RCC 7860 (cell line): ENCODE measurements at places on chromosomes 13 and 19.

DNA sequence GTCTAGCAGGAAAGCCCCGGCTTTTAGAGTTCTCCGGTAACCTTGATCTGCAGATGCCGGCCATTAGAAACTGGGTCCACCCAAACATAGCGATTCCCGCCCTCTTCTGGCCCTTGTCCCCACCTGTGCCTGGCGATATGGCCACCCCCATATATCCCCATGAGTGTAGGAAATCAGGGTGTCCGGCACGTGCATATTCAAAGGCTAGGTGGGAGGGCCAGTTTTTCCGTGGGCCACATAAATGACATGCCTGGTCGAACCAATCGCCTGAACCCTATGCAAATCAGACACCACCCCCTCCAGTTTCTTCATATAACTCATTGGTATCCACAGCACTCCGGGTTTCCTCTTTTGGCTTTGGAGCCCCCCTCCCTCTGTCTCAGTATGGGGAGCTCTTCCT lies 37.4 kb downstream of the ERICH4 start:
- DNase-seq, result no peak

GRCh38 chr19:38869160-38869835 lies 8.8 kb downstream of the RINL start:
- DNase-seq, result no peak

- no peak for DNase-seq
These were observed 6.2 kb downstream of the NDUFA11 start for GRCh38 chr19:5897189-5897969.

DNA sequence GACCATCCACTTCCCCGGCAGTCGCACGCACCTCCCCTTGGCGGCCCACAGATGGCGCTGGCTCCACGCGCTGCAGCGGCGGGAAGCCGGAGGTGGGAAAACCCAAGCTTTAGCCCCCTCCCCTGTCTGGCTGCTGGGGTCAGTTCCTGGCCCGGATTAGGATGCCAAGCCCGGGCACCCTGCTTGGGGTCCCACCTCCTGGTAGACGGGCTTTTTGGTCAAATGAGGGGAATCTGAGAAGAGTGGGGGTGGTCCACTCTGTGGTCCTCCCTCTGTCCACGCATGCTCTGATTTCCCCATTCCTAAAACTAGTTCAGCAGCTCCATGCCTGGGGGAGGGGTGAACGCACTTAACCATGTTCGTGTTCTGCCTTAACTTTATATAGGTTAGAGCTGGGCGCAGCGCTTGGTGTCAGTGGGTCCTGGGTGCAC lies 8.1 kb upstream of the ADGRE2 start:
- DNase-seq, result no peak

- DNase-seq, result peak; percentile 26
These were observed 67.8 kb downstream of the RASA3 start for GRCh38 chr13:114064450-114065140.

DNA sequence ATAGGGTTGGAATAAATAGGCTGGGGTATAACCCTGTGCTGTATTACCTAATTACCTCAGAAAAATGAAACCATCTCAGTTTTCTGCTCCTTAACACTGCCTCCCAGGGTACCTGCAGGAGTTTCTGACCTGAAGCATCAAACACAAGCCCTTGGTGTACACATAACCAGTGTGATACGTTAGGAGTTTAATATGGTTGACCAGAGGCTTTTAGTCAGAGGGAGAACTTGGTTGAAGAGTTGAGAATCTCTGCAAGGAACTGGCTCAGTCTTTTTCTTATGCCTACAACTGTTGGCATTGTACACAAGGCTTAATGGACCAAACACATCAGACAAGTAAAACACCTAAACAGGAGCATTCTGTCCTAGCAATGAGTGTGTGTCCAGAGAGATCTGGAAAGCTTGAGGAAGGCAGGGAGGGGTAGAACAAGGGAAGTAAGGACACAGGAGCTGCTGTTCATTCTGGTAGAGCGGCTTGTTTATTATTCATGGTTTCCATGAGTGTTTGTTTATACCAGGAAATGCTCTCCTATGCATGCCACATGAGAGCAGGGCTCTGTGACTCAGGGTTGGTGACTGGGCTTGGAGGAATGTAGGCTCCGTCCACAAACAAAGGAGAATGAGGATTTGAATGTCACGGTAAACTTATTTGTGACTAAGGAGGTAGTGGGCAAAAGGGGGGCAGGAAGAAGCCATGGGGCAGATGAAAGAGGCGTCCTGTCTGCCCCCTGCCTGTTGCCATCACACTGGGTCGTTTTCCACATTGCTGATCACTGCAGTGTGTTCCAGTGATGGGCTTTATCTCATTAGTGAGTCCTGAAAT lies 11.9 kb upstream of the SPATA13 start:
- peak; percentile 91 for DNase-seq

GRCh38 chr19:35868823-35869326 lies 501 bp downstream of the APLP1 start:
- no peak for DNase-seq

- no peak for DNase-seq
These were observed 32.6 kb downstream of the NKPD1 start for GRCh38 chr19:45128146-45128545.

- DNase-seq, result no peak
These were observed 703.3 kb upstream of the ARGLU1 start for GRCh38 chr13:107271227-107271626.

DNA sequence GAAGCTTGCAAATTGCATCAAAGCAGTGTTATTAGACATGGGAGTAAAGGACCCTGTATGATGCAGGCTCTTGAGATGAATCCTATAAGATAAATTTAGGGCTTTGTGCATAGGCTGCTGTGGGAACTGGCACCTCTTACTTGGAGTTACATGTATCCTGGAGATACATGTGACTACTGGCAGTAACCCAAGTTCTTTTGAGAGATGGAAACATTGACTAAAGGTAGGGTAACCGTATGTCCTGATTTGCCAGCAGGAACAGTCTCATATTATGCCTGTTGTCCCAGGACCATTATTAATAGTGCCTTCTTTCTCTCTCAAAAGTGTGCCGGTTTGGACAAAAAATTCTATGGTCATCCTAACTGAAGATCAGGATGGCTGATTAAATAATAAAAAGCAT lies 195.4 kb downstream of the LACC1 start:
- DNase-seq, result no peak

GRCh38 chr13:29175250-29175873 lies 355.2 kb downstream of the MTUS2 start:
- no peak for DNase-seq

DNA sequence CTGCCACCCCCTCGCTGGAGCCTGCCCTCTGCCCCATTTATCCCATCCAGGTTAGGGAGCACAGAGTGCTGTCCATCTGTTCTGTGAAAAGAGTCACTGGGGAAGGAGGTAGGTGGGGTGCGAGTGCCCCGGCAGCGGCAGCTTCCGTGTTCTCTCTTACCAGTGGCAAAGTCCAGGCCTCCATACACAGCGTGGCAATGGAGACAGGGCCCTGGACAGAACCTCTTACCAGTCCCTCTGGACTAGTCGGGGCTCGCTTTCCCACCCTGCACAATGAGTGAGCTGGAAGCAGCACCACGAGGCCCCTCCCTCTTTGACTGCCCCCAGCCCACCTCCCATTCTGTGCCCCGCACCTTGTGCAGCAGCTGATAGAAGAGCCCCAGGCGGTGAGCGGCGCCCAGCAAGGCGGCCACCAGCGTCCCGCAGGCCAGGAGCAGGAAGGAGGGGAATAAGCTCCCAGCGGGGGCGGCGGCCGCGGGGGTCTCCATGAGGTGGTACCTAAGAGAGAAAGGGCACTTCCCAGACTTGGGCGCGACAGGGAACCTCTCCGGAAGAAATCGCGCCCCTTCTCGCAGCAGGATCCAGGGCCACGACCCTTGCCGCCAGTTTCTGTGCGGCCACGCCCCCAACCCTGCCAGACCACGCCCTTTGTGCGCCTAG lies 17.5 kb downstream of the SYDE1 start:
- DNase-seq, result no peak

DNA sequence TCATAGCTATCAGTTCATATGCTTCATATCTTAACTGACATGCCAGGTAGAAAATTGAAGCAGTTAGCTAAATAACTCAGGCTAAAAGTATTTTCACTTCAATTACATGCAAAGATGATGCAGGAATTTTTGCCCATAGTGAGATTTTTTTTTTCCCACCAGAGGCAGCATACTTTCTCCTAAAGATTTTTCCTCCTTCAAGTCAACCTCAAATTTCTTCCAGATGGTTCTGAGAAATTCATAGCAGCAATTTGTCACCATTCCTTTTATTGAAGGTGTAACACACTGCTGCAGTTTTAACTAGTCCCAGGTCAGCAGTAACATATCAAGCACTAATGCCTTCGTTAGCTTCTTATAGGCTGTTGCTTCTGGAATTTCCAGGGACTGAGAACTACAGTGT lies 141.9 kb downstream of the SUCLA2 start:
- DNase-seq, result no peak

- no peak for DNase-seq
These were observed 91.8 kb upstream of the RAP2A start for GRCh38 chr13:97342136-97342535.

- DNase-seq, result no peak
These were observed 34.2 kb downstream of the GNG7 start for GRCh38 chr19:2668175-2668763.

DNA sequence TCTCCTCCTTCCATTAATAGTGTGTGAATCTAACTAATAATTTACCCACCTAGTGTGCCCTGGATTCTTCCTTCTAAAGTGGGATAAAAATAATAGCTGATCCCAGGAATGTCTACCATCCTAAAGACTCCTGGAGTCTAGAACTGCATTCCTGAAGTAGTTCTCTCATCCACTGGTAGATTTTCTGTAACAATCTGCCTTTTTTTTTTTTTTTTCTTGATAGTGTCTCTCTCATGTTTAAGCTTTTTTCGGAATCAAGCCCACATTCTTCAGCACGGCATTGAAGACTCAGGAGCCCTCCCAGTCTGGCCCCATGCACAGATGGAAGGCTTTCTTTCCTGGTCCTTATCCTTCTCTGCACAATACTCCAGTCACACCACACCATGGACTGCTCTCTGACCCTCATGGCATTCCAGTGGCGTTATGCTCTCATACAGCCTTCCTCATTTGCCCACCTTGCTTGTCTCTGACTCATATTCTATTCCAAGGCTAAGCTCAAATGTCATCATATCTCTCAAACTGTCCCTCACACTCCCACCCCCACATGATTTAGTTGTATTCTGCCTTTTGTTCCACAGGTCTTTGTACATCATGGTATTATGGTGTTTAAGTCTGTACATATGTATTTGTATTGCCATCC lies 68.7 kb upstream of the FRY start:
- DNase-seq, result peak; percentile 46

- no peak for DNase-seq
These were observed 4.2 kb downstream of the CCDC8 start for GRCh38 chr19:46409191-46409590.

DNA sequence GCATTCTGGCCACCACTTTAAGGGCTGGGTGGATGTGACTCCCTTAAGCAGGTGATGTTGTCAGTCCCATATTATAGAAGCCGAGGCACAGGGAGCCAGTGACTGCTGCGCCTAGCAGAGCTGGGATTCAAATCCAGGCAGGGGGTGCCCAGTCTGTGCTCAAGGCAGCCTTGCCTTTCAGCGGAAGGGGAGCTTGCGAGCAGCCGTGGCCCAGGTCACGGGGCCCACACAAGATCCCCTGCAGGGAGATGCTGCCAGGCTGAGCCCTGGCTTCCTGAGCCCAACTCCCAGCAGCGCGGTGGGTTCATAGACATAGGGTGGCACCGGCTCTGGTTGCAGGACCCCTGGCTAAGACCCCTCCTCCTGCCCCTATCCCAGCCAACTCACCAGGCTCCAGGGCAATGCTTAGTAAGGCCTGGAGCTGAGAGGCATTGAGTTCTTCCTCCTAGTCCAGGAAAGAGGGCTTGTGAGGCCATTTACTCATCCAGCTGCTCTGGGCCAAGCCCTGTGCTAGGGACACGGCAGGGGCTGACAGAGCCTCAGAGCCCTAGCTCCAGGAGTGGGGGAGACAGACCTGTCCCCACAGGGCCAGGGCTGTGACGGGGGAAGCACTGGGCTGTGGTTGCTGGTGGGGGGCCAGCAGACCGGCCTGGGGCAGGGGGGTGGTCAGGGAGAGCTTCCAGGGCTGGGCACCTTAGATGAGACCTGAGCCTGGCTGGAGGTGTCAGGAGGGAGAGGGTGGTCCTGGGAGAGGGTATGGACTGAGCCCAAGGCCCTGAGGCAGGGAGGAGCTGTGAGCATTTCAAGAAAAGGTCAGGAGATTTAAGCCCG lies 9.6 kb downstream of the CAPN12 start:
- peak; percentile 44 for DNase-seq

GRCh38 chr13:45847554-45848224 lies 3.9 kb downstream of the SIAH3 start:
- peak; percentile 28 for DNase-seq

DNA sequence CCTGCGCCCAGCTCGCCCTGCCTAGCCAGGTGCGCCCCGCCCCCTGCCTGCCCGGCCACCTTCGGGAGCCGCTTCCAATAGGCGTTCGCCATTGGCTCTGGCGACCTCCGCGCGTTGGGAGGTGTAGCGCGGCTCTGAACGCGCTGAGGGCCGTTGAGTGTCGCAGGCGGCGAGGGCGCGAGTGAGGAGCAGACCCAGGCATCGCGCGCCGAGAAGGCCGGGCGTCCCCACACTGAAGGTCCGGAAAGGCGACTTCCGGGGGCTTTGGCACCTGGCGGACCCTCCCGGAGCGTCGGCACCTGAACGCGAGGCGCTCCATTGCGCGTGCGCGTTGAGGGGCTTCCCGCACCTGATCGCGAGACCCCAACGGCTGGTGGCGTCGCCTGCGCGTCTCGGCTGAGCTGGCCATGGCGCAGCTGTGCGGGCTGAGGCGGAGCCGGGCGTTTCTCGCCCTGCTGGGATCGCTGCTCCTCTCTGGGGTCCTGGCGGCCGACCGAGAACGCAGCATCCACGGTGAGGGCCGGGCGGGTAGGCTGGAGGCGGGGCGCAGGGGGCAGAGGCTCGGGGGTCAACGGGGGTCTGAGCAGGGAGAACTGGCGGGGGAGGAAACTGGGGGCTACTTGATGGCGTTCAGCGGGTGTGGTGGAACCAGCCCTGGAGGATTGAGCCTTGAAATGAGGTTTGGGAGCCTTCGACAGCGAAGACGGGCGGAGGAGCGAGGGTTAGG lies at the start of gene SPINT2:
Gene SPINT2 (plus strand): TSS at position 88 of the 727 bp plus-strand sequence. CDS start 320 bp downstream, at position 408.
- no peak for DNase-seq

DNA sequence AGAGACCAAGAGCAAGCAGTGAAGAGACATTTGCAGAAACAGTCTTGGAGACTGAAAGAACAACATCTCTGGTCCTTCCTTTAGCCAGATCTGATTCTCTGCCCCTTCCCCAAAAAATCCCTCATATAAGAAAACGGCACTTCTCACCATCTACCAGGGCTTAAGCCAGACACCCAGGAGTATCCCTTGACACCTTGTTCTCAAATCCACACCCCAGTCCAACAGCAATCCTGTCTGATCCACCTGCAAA lies 1.7 kb upstream of the PLEKHG2 start:
- DNase-seq, result no peak

GRCh38 chr13:40161931-40162330 lies 504.5 kb downstream of the FOXO1 start:
- no peak for DNase-seq

DNA sequence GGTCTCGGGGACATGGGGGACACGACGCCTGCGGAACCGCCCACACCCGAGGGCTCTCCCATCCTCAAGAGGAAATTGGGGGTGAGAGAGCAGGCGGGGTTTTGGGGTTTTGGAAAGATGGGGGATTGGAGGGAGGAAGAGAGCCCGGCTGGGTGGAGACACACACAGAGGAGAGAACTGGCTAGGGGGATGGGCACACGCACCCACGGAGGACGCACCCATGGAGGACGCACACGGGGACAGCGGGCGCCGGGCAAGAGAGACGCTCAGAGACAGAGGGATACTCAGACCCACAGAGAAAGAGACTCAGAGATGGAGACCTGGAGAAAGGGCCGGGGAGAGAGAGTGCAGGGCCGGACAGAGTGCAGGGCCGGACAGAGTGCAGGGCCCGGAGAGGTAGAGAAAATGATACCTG lies 52.1 kb downstream of the MAP4K1 start:
- DNase-seq, result no peak

GRCh38 chr19:1288833-1289685 lies 3.4 kb downstream of the EFNA2 start:
- no peak for DNase-seq
